ENCODE measurements at places on chromosomes 1 and 21.

DNA sequence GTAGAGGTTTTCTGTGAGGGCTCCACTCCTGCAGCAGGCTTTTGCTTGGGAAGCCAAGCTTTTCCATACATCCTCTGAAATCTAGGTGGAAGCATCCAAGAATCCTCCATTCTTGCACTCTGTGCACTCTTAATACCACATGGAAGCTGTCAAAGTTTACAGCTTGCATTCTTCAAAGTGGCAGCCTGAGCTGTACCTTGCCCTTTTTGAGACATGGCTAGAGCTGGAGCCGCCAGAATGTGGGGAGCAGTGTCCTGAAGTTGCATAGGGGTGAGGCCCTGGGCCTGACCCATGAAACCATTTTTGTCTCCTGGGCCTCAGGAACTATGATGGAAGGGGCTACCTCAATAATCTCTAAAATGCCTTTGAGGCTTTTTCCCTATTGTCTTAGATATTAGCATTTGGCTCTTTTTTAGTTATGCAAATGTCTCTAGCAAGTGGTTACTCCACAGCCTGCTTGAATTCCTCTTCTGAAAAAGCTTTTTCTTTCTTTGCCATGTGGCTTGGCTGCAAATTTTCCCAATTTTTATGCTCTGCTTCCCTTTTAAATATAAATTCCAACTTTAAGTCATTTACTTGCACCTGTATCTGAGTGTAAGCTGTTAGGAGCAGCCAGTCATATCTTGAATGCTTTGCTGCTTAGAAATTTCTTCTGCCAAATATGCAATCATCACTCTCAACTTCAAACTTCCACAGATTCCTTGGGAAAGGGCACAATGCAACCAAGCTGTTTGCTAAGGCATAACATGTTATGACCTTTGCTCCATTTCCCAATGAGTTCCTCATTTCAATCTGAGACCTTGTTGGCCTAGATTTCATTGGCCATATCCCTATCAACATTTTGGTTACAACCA is 92.1 kb upstream of the ARTN start:
- no peak for DNase-seq

DNA sequence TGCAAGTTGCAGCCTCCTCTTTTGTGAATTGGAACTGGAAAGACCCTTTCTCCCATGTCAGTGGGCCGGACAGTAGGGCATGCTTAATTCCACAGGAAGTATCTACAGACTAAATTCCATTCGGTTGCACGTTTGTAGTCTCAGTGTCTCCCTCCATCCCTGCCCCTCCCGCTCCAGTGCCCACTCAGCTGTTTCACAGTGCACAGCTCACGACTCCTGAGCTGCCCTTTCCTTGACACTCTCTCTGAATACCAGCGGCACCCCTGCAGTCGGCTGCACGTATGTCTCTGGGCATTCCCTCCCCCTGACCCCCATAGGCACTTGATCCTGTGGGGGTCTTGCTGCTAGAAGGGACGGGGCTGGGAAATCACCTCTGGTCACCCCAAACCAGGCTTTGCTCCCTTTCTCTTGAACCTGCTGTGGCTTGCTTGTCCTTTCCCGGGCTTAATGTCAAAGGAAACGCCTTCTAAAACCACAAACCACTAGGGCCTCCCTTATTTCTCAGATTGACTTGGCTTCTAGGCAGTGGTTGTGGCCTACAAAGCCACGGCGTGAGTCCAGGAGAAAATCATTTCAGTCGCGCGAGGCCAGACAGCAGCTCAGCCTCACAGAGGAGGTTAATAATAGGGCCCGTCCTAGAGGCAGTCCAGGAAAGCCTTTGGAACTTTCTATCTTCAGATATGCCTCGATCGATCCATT is 365.3 kb upstream of the PROX1 start:
- no peak for DNase-seq

DNA sequence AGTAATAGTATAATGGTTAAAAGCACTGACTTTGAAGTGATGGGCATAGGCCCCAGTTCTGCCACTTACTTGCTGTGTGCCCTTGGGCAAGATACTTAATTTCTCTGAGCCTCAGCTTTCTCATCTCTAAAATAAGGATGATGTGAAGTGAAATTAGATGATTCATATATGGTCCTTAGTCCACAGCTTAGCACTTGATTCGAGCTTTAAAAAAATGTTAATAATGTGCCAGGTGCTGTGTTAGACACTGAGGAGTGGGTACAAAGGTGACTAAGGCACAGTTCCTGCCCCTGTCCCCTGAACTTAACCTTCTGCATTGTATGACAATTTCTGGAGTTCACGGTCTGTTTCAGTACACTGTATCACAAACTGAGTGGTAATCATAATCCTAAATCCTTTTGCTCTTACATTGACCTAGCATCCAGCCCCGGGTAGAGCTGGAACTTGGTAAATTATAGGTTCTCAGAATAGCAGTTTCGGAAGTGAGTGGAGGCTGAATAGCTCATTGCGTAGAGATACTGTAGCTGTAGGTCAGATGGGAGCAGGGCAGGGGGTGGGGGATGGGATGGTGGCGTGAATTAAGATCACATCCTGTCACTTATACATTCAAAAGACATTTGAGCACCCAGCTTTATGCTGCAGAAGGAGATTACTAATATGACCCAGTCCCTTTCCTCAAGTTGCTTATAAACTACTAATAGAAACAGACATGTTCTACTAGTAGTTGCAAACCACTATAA is 1.5 kb downstream of the ZNF691 start:
- no peak for DNase-seq

DNA sequence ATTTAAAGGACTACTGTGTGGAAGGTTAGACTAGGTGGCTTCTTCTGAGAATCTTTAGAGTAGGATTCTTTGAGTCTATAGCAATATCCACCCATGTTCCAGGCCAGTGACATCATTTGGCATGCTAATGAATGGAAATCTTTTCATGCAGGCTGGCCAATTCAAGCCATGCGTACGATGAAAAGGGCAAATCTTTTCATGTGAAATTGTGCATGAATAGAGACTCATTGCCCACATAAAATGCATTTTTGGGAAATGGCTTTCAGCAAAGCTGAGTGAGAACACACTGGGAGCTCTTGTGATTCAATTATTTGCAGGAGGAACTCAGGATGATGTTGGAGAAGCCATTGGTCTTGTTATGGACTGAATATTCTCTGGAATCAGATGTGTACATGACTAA is 324.9 kb upstream of the DAB1 start:
- no peak for DNase-seq

GRCh38 chr1:230103306-230104173 is 36.5 kb downstream of the GALNT2 start:
- no peak for DNase-seq

DNA sequence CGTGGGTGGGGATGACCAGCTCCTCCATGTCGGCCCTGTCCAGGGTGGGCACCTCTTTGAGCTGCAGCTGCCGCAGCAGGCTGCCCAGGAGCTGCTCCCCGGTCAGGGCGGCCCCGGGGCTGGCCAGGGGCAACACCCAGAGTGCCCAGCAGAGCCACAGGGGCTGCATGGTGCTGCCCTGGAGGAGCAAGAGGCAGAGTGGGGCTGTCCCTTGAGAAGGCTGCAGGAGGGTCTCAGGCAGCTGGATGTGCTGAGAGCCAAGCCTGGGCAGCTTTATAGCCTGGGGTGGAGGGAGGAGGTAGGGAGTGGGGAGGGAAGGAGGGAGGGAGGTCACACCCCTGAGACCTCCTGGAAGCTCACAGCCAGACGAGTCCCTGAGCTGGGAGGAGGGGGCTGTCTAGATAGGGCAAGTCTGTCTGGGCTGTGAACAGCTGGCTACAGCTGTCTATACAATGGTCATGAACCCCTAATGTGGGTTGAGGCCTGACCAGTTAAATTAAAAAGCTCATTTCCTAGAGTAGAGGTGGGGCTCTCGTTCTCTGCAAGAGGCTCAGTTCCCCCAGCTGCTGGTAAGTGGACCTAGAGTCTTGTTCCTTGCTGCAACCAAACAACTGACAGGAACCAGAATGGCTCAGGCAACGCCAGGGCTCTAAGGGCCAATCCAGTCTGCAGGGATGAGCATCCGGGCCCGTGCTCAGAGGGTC is at the start of gene LEFTY1:
LEFTY1 (minus strand) TSS at position 249 of the 704 bp plus-strand sequence; CDS start at position 169, 80 bp downstream.
- no peak for DNase-seq

- no peak for DNase-seq
These were observed 160.5 kb downstream of the LRRC7 start for GRCh38 chr1:69728206-69728605.

GRCh38 chr1:168234846-168235547 is 9.2 kb downstream of the SFT2D2 start:
- DNase-seq, result peak; percentile 22

DNA sequence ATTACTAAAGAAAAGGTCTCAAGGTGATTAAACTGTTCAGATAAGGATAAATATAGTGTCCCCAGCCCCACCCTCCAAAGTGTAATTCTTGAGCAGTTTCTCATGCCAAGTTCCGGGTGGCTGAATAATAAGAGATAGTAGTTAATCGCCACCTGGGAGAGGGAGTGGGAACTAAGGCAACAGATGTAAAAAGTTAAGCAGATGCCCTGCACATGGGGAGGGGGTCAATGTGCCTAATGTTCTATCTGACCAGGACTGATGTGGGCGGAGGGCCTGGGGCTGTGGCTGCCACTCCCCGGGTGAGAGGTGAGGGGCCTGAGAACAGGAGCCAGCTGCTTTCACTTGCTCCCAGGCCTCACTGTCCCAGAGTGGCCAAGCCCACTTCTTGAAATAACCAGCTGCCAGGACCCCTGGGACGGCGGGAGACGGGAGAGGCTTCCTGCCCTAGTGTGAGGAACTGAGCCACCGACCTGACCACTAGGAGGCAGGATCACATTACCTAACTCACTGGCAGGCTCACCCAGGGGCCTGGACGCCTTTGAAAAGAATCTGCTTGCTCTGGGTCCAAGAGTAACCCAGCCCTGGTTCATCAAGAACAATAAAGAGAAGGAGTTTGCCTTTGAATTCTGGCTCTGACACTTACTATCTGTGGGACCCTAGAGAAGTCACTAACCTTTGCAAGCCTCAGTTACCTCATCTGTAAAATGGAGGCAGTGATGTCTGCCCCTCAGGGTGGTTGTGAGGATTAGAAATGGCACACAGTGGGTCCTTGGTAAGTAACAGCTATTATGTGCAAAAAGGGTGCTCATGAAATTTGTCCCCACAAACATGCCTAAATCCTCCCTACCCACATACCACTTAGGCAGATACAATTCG is 179.2 kb downstream of the ATG4C start:
- no peak for DNase-seq

DNA sequence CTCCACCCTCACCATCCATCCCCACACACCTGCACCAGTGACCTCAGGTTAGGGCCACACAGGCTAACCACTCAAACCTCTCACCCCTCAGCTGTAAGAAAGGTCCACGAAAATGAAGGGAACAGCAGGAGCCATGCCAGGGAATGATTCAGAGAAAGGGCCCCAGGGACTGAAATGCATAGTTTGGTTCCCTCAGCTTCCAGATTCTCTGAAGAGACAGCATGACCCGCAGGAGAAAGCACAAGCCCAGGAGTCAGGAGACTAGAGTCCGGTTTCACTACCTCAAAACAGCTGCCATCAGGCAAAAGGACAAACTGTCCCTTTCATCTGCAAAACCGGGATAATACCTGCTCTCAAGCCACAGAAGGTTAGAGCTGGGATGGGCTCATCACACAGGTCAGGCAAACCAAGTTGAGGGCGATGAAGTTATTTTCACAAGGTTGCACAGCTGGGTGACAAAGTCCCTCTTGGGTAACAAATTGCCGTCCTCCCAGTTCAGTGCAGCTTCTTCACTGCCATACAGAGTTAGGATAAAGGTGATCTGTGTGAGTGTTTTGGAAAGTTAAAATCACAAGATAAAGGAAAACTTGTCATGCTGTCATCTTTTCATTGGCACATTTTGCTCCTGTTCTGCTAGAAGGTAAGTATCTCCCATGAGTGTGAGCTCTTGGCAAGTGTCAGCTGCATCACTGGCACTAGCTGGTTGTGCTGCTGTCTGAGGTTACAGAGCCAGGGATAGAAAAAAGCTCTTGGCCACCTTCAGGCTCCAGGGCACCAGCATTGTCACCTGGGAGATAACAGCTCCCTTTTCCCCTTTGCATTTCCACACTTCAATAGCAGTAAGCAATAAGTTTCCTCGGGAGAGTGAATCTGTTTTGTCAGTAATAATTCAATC is 120.4 kb downstream of the KCNH1 start:
- DNase-seq, result no peak

GRCh38 chr1:209160230-209160629 is 423.3 kb upstream of the CAMK1G start:
- DNase-seq, result no peak

GRCh38 chr1:202187041-202187671 is 6.4 kb upstream of the LGR6 start:
- DNase-seq, result no peak

DNA sequence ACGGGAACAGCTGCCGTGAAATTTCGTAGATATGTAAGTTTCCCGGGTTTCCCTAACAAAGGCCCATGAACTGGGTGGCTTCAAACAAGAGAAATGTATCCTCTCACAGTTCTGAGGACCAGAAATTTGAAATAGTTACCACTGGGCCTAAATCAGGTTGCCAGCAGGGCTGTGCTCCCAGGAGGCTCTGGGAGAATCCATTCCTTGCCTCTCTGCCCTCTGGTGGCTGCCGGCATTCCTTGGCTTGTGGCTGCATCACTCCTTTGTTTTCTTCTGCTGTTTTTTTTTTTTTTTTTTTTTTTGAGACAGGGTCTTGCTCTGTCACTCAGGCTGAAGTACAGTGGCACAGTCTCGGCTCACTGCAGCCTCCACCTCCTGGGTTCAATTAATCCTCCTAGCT is 23.7 kb downstream of the UMODL1 start:
- no peak for DNase-seq
